ENCODE measurements at places on chromosomes 7 and 10. TPM values are rescaled to one million over a fixed set of nuclear protein-coding genes. Genes with fewer than 3 reads are reported as not detected.
A peak's percentile ranks its signal among the peaks of the same experiment; 100 is the strongest.

LRRN3 gene
- 2.5 TPM for total RNA-seq

DNA sequence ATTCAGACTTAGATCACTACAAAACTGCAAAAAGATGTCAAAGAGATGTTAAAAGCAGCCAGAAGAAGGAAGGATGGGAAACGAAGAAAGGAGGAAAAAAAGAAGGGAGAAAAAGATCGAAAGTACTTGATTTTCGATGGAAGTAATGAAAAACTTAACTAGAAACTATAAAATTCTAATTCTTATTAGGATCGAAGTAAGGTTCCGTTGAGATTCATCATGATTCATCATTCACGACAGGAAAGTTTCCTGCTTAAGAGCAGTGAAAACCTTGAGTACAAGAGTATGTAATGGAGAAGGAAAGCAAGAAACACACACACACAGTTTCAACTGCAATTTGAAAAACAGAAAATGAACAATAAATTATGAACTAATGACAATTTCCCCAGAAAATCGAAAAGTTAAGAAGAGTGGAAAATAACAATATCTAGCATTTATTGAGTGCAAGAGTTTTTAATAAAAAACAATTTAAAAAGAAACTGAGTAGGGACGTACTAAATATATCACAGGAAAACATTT, 1.1 kb upstream of the ING3 start:
- DNase-seq: no peak

GARS1 gene
- 54.4 TPM for total RNA-seq

CPVL gene
- 12.6 TPM for total RNA-seq

MYL10 gene
- 3.2 TPM for total RNA-seq

DNA sequence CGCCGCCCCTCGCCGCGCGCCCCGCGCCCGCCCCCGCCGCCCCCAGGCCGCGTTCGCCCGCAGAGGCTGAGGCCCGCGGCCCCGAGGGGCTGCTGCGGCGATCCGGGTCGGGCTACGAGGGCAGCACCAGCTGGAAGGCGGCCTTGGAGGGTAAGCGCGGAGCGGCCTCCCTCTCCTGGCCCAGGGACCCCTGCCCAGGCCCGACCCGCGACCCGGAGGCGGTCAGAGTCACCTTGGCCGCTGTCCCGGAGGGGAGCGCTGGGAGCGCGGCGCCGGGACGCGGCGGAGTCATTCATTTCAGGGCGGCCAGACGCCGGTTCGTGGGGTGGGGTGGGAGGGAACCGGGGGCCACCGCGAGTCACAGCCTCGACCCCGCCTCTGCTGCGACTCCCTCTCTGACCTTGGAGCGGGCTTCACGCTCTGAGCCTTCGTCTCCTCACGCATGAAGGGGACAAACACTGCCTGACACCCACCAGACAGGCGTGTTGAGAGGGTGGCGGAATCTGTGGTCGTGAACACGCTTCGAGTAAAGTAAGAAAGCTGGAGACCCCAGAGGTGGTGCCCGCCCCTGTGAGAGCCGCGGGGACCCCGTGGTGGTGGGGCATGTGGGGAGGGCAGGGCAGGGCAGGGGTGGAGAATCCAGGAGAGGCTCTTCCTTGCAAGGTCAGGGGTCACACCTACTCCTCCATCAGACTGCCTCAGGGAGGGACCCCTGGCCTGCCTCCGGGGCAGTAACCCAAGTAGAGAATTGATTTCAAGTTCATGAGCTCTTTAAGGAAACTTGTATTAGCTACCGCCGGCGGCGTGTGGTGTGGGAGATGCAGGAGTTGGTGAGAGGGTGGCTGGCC, 707 bp downstream of the CLEC2L start:
- no peak for DNase-seq

GRCh38 chr7:137583172-137583571, 239.6 kb upstream of the PTN start:
- no peak for DNase-seq

DNA sequence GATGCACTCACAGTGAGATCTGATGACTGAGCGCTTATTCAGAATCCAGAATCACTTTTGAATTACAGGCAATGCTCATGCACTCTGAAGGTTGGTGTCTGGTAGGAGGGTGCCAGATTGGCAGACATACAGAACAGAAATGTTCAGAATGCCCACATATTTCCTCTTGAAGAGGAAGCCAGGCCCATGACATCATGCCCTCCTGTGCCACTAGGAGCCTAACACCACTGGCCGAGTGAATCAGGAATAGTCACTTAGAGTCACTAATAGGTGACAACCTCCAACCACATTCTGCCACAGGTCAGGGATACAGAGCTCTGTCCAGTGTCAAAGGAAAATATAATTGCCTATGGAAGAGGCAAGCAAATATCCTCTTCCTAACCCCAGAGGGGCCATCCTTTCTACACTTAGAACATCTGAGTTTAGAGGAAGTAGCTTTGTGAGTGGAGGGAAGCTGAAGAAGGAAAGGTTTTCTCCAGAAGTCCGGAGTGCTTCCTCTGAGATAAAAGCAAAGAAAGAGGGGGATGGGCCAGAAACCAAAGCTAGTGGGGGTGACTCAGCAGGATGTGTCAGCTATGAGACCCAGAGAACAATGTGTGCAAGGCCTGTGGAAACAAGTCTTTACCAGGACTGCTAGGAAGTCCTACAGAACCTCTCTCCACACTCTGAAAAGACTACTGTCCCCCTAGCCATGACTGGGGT, 838.8 kb downstream of the GRID1 start:
- no peak for DNase-seq

- no peak for DNase-seq
These were observed 31.6 kb upstream of the CCDC71L start for GRCh38 chr7:106692450-106693051.

DNA sequence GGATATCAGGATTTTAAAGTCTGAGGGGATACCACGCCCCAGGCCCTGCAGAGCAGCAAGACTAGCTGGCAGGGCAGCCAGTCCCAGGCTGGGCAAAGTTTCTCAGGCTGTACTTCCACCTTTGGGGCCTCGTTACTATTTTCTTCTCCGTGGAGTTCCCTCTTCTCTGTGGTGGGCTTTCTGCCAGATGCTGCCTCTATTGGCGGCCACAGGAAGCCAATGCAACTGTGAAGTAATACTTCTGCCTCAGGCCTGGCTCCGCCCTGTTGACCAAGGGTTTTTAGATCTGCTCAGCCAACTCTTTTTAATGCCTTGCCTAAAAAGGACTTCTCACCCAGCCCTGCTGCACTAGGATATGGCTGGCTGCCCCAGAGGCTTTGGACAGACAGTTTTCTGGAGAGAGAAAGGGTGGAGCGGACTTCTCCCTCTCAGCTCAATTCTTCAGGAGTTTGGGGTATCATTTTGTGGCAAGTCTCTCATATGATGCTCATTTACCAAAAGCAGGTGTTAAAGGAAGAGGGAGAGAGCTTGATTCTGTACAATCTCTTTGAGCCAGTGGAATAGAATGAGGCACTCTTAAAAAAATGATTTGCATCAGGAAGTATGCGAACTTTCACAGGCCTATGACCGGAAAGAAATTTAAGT, 67.4 kb downstream of the HHEX start:
- peak; percentile 9 for DNase-seq

COL28A1 gene
- 9.0 TPM for total RNA-seq

DNA sequence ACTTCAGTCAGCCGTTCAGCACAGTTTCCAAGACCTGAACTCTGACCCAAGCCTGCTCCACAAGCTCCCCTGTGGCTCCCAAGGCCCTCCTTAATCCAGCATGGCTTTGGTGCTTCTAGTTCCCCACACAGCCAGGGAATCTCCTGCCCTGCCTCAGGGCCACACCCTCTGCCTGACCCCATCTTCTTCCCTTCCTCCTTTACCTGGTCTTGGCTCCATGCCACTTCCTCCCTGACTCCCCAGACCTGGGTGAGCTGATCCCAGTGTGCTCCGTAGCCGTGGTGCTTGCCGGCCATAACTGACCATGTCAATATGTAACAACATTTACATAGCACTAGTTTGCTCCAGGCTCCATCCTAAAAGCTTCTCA, 20.0 kb downstream of the TMEM273 start:
- DNase-seq: no peak

HOXA4 gene
- 0.69 TPM for total RNA-seq

SUN3 gene
- not detected for total RNA-seq

IRF5 gene
- total RNA-seq: 4.2 TPM

DNA sequence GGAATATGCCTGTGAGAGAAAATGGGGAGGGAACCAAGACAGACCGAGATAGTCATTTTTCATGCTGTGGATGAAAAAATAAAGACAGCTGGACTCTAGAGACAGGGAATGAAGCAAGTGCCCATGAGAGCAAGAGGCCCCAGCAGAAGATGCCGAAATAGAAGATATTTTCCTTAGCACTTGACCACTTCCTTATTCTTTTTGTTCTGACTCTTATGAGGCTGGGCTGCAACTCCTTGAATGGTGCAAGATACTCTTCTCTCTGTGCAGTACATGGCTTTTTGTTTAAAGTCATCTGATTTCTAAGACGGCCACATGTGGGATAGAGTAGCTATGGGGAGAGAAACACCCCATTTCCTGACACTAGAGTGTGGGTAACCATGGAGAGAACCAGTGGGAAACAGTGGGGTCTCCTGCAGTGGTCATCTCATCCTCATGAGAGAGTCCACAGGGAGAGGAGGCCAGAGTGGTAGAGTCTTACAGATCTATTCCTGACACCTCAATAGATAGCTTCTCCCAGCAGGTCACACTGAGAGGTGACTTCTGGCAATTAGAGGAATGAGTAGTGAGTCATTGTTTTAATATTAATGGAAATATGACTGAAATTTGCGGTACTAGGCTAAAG, 18.0 kb upstream of the VCL start:
- no peak for DNase-seq

- no peak for DNase-seq
These were observed 169.2 kb downstream of the SND1 start for GRCh38 chr7:127821146-127821545.

GRCh38 chr7:25947669-25948516, 204.1 kb upstream of the NFE2L3 start:
- DNase-seq: no peak

GRCh38 chr10:78231939-78232338, 198.3 kb downstream of the RPS24 start:
- no peak for DNase-seq

DNA sequence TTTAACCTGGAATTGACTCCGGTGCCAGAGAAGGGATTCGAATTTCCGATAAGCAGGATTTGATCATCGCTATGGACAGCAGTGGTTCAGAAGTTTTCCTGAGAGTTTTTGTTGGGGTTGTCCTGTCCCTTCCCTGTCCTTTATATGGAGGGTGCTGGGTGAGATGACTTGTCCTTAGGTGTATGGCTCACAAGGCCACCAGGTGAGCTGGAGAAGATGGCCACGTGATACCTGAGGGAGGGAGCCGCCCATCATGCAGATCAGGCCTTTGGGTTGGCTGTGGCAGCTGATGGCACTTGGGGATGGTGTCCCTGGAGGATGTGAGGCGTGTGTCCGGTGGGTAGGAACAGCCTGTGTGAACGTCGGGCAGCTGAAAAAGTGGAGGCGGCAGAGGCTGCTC, 187.7 kb downstream of the PTPN20 start:
- no peak for DNase-seq

DNA sequence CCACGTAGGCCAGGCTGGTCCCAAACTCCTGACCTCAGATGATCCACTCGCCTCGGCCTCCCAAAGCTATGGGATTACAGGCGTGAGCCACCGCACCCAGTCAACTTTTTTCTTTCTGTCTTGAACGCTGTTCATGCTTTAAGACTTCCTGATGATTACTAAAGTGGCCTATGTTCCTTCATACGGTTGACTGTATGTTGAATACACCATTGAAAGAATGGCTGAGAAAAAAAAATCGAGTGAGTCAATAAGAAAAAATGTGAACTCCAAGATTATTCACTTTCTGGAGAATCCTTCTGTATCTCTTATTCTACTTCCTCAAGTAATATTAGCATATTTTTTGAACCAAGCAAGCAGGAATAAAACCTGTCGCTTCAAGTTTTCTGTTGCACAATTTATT, 955.0 kb downstream of the GATA3 start:
- DNase-seq: no peak

GRCh38 chr7:19670806-19671205, 38.0 kb downstream of the POLR1F start:
- DNase-seq: no peak

DNA sequence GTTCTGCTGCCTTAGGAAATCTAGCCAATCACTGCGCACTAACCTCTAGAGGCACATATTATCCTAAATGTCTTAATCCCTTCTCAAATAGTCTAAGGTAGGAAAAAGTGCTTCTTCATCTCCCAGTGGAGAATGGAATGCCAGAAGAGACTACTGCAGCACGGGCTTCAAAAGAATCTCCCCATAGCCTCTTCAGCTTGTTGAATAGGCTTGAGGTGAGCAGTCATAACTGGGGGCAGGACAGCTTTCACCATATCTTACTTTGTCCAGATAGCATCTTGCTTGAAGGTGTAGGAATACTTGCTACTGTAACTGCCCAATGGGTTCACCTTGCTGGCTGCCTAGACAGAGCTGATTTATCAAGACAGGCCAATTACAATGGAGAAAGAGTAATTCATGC, 88.8 kb downstream of the MBL2 start:
- no peak for DNase-seq

GDF2 gene
- total RNA-seq: not detected

GRCh38 chr7:50664461-50664922, 99.3 kb upstream of the DDC start:
- no peak for DNase-seq
